ENCODE measurements at places on chromosomes 6 and 20.

GRCh38 chr6:14732844-14733757 is 512.8 kb upstream of the JARID2 start:
- peak; percentile 59 for DNase-seq

- DNase-seq = no peak
These were observed 34.7 kb upstream of the STXBP5 start for GRCh38 chr6:147169529-147169928.

DNA sequence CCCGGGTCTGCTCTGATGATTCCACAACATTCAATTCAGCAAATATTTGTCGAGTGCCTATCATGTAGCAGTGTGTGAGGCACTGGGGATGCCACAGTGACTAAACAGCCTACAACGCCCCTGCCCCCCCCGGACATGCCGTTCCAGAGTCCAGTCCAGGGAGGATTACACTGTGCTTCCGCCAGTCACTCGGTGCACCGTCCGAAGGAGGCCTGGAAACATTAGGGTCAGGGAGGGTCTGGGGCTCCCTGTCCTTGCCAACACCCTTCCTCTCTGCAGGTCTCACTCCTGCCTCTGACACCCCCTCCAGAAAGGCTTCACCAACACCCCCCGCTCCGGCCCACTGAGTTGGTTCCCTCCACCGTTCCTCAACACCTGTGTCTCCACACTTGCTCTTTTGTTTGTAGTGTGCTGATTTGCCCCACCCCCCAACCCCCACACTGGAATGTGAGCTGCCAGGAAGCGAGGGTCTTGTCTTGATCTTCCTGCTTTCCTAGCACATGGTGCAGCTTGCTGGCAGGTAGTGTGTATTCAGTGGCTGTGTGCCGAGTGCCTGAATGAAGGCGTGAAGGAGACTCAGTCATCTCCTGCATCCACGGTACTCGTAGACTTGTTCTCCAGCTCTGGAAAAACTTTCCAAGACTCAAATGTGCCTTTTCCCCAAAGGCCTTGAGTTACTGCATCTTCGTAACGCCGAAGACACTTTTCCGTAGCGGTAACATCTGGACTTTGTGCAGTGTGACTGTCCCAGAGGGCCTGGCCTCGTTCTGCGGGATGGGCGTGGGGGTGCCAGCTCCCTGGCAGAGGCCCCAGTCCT is 150.4 kb downstream of the ZDHHC14 start:
- no peak for DNase-seq

DNA sequence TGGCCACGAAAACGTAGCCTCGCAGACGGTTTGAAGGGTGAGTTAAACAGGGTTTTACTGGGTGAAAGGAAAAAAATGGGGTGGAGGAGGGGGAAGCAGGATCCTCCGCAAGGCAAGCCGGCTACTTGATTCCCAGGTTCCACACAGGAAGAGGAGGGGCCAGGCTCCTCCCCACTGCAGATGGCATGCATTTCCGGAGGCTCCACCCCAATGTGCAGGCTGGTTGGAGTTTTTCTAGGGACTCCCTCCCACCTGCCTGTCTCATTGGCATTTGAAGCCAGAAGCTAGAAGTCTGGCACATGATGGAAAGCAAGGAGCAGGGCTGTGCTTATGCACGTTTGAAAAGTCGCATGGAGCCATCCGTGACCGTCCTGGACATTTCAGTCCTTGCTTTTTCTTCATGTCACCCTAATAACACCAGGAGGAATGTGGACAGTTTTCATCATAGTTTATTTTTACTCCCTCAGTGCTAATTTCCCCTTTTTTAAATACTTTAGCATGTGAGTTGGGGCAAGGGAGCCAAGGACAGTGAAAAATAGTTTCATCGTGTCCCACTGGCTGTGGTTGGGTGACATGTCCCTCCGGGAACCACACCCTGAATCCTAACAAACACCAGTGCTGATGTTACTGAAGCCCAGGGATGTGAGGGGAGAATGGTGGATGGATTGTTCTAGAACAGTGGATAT is 100.1 kb upstream of the INSM1 start:
- no peak for DNase-seq

DNA sequence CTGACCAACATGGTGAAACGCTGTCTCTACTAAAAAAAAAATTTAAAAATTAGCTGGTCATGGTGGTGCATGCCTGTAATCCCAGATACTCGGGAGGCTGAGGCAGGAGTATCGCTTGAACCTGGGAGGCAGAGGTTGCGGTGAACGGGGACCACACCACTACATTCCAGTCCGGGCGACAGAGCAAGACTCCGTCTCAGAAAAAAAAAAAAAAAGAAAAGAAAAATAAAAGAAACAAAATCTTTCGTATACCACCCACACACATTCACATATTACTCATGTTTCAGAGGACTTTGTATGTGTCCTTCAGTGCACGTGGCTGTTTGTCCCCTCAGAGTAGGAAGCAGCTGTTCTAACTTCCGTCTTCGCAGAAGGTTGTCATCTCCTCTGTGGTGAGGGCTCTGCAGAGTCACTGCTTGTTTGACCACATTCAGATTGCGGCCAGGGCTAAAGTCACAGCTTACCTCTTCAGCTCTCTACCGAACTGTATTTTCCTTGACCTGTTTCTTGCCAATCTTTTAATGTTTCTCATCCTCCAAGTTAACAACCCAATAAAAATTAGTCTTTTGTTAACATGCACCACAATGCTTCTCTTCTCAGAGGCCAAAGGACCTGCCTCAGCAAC is 36.6 kb upstream of the HIVEP1 start:
- no peak for DNase-seq

- no peak for DNase-seq
These were observed 71.5 kb upstream of the ATXN1 start for GRCh38 chr6:16832721-16833120.

DNA sequence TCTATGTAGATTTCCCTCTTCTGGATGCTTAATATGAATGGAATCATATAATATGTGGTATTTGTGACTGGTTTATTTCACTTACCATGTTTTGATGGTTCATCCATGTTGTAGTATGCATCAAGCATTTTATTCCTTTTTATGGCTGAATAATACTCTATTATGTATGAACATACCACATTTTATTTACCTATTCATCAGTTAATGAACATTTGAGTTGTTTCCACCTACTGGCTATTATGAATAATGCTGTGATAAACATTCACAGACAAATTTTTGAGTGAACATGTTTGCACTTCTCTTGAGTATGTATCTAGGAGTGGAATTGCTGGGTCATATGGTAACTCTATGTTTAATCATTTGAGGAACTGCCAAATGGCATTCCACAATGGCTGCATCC is 14.9 kb upstream of the ZNF451 start:
- no peak for DNase-seq

GRCh38 chr6:130699742-130700141 is 127.5 kb upstream of the SMLR1 start:
- DNase-seq = no peak
